ENCODE measurements at places on chromosomes 6 and 20.

DNA sequence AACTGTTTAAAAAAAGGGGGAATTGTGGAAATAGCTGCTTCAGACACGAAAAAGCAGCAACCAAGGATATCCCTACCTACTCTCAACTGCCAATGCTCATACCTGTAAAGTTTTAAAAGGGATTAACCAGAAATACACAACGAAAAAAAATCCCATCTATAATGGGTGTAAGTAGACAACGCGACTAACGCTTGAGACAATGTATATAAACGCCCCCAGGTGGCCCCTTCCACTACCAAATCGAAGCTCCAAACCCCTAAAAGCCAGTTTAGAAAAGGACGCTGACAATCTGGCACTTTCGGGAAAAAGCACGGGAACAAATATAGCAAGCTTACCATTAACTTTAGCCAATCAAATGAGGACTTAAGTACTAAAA lies 94.5 kb upstream of the BTN3A2 start:
- H3K27me3 ChIP-seq, result no peaks in the 10 kb centered on the region
- peak; percentile 69 for DNase-seq

- H3K27me3 ChIP-seq, result no peaks in the 10 kb centered on the region
- no peak overlapping the region for H3K27ac ChIP-seq
- no peak overlapping the region for H3K4me3 ChIP-seq
- H3K4me1 ChIP-seq, result no peaks in the 10 kb centered on the region
- no peak for DNase-seq
- no peaks in the 10 kb centered on the region for H3K36me3 ChIP-seq
Observed at GRCh38 chr6:168049277-168049676, 29.7 kb downstream of the FRMD1 start.

DNA sequence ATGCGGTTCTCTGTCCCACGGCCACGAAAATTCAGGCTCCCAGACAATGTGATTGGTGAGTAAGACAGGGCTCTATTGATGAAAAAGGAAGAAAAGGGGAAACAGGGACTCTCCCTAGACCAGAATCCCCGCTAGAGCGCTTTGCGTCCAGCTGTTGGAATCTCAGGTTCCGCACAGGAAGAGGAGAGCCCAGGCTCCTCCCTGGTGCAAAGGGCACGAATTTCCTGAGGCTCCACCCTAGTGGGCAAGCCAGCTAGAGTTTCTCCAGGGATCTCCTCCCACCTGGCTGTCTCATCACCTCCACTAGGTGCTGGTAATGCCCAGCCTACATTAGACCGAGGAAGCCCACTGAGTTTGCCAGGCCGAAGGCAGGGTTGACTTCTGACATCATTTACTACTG lies 135.9 kb upstream of the SOX4 start:
- no peaks in the 10 kb centered on the region for H3K36me3 ChIP-seq
- no peak overlapping the region for H3K27ac ChIP-seq

DNA sequence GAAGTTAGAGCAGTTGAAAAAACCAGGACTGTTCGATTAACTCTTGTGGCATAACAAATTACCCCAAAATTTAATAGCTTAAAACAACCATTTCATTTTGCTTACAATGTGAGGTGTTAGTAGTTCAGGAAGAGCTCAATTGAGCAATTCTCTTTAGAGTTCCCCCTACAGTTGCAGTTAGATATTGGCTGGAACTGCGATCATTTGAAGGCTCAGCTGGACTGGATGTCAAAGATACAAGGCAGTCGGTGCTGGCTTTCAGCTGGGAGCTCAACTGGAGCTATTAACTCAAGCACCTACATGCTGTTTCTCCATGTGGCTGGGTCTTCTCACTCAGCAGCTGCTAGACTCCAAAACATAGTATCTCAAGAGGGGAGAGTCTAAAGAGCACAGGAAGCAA lies 96.0 kb upstream of the LOC128125822 start:
- no peak overlapping the region for H3K4me3 ChIP-seq
- no peak for DNase-seq
- no peaks in the 10 kb centered on the region for H3K36me3 ChIP-seq
- H3K4me1 ChIP-seq, result no peaks in the 10 kb centered on the region
- no peak overlapping the region for H3K27ac ChIP-seq

DNA sequence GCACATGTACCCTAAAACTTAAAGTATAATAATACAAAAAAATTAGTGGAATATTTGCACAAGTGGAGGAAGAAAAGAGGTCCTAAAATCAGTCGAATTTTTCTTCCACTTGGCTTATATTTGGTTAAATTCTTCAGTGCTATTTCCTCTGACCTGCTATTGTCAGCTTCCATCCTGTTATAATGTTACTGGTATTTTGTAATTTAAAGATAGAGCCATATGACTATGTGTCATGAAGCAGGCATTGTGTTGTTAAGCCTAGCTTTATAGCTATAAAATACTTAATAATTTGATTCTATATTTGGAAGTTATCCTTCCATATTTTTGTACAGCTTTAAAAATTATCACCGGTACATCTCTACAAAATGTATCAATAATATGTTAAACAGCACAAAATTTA lies 455.9 kb upstream of the MARCKS start:
- DNase-seq, result no peak
- H3K27ac ChIP-seq, result no peak overlapping the region
- H3K4me1 ChIP-seq, result no peaks in the 10 kb centered on the region
- H3K4me3 ChIP-seq, result no peak overlapping the region

DNA sequence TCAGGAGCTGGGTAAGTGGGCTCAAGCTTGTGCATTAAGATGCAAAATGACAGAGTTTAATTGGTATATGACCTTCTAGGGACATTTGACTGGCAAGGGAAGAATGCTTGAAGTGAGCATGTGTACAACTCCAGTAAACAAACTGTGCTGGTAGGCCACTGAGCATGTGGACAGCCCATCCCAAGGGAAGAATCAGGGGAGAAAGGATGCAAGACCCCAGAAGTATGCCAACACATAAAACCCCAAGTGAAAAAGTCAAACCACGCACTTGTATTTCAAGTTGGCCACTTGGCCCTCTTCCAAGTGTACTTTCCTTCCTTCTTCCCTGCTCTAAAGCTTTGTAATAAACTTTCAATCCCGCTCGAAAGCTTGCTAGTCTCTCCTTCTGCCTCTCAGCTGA lies 10.4 kb upstream of the THBD start:
- H3K4me3 ChIP-seq, result no peak overlapping the region
- H3K36me3 ChIP-seq, result no peaks in the 10 kb centered on the region
- no peak overlapping the region for H3K27ac ChIP-seq
- H3K27me3 ChIP-seq, result no peaks in the 10 kb centered on the region

- DNase-seq, result peak; percentile 20
- no peaks in the 10 kb centered on the region for H3K36me3 ChIP-seq
- no peak overlapping the region for H3K27ac ChIP-seq
- H3K27me3 ChIP-seq, result no peaks in the 10 kb centered on the region
Observed at GRCh38 chr20:5933802-5934436, 16.4 kb downstream of the TRMT6 start.

All from MM.1S (cell line).